NCI-H748 treated with DMSO at 0.1 percent for 48 hours (cell line): ENCODE measurements at places on chromosomes 2 and 18.

- no peak for DNase-seq
Observed at GRCh38 chr2:191128172-191128910, 22.5 kb downstream of the STAT4 start.

DNA sequence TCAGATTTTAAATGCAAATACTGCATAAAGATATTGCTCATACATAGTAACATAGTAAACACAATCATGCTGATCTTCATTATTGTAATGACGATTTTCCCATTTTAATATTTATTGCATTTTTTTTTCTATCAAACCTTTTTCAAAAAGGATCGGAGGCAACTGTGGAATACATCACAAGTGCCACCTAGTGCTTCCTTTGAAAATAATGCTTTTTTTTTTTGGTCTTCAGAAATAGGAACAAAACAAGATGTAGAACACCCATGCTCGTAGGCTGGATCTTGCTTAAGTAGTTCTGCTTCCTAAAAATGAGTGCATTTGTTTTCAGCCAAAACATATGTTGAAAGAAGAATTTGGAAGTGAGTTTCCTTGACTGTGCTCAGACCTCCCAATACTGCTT lies 35.7 kb upstream of the GPR155 start:
- no peak for DNase-seq

- no peak for DNase-seq
Observed at GRCh38 chr2:148578493-148578884, 66.1 kb upstream of the EPC2 start.

DNA sequence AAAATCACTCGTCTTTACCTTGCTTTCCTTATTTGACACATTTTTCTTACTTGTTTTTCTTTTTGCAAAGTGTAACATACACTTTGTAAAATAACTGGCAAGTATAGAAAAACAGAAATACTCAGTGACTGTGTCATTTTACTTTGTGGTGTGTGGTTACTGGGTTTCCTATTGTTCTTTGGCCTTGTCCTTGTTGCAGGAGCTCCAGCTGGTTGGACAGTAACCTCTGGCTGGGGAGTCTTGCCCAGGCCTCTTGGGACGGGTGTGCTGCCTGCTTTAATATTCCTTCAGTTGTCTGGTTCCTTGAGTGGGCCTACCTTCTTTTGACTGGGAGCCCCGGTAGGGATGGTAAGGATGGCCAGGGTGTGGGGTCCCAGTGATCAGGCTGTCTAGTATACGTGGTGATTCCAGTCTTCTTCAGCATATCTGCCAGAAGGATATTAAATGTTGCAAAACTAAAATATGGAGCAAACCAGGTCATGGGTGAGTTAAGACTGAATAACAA lies 53.8 kb downstream of the RNF144A start:
- DNase-seq = no peak

GRCh38 chr2:199983534-199983933 lies 28.2 kb downstream of the MAIP1 start:
- no peak for DNase-seq

- DNase-seq = no peak
Observed at GRCh38 chr2:126650994-126651393, 5.0 kb upstream of the GYPC start.

- DNase-seq = no peak
Observed at GRCh38 chr18:10205151-10205550, 249.3 kb upstream of the APCDD1 start.

GRCh38 chr2:190149908-190150307 lies 87.4 kb upstream of the MSTN start:
- no peak for DNase-seq

DNA sequence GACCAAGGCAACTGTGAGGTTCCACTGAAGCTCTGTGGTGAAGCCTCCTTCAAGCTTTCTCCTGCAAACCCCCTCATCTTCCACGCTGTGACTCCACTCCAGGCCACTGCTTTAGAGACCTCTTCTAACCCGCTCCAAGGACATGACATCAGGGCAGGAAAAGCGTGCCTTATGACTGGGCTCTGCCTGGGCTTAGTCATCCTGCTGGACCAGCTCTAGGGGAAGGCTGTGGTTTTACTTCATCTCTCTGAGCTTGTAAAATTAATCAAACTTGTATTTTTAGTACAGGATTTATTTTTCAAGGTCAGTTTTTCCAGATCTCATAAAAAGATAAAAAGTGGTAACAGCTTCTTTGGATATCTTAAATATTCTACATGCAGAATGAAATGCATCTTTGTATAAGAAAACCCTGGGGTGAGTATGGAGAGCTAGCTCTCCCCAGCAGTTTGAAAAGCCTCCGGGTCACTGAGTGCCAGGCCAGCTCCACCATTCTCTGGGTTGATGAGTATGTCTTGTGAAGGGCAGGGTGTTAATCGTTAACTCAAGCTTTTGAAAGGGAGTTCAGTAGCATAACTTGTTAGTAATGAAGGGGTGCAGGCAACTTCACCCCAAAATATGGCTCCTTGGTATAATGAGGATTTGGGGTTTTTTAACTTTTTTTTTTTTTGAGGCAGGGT lies 33.1 kb upstream of the YPEL5 start:
- DNase-seq = no peak

GRCh38 chr2:73069855-73070642 lies 1.5 kb downstream of the SFXN5 start:
- no peak for DNase-seq

DNA sequence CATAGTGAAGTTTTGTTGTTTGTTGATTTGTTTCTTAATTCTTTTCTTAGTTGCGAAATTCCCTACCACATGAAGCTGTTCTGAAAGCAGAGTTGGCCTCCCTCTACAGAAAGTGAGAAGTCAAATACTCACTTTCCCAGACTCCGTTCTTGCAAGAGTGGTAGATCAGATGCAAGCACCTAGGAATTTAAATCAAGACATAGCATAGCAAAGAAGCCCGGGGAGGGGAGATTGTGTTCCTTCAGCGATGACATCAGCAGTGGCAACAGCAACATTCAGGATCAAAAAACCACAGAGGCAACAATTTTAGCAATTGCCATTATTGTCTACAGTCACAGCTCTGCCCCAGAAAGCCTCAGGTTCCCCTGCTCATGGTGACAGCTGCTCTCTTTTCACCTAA lies 580.0 kb downstream of the RNF144A start:
- no peak for DNase-seq

GRCh38 chr2:158403237-158403636 lies 53.3 kb downstream of the CCDC148 start:
- no peak for DNase-seq

GRCh38 chr2:190517468-190517867 lies 17.1 kb downstream of the NEMP2 start:
- no peak for DNase-seq

GRCh38 chr2:85846411-85846810 lies 42.4 kb downstream of the ST3GAL5 start:
- DNase-seq = no peak

DNA sequence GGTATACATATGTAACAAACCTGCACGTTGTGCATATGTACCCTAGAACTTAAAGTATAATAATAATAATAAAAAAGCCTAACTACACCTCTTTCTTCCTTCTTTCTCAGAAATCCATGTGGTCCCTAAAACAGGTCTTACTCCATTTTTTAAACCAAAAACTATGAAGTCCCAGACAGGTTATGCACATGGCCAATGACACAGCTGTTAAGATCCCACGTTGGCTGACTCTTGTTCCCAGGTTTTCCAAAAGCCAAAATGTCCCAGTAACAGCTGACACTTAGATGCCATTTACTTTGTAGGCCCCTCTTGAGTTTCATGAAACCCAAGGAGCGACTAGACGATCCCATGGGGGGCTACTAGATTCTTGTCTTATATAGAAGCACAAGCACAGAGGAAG lies 97.0 kb downstream of the KCNF1 start:
- no peak for DNase-seq

GRCh38 chr18:57764995-57765394 lies 38.1 kb downstream of the ATP8B1 start:
- DNase-seq = no peak

DNA sequence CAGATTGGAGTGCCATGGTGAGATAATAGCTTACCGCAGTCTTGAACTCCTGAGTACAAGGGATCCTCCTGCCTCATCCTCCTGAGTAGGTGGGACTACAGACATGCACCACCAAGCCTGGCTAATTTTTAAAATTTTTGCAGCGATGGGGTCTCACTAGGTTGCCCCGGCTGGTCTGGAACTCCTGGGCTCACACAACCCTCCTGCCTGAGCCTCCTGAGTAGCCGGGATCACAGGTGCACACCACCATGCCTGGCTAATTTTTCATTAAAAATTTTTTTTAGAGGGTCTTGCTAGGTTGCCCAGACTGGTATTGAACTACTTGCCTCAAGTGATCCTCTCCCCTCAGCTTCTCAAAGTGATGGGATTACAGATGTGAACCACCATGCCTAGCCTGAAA lies 27.8 kb downstream of the RAB31 start:
- no peak for DNase-seq

GRCh38 chr2:207157731-207158130 lies 8.0 kb downstream of the KLF7 start:
- no peak for DNase-seq

GRCh38 chr2:142724186-142724585 lies 153.3 kb upstream of the KYNU start:
- no peak for DNase-seq

- DNase-seq = no peak
Observed at GRCh38 chr2:216754336-216754735, 59.0 kb upstream of the IGFBP5 start.

GRCh38 chr2:37361216-37361815 lies 16.9 kb downstream of the QPCT start:
- DNase-seq = no peak

GRCh38 chr18:12744103-12744502 lies 41.3 kb downstream of the PSMG2 start:
- DNase-seq = peak; percentile 35

- DNase-seq = no peak
Observed at GRCh38 chr2:16729335-16729734, 63.7 kb upstream of the CYRIA start.

- DNase-seq = no peak
Observed at GRCh38 chr18:35397976-35398375, 20.8 kb upstream of the ZNF396 start.

DNA sequence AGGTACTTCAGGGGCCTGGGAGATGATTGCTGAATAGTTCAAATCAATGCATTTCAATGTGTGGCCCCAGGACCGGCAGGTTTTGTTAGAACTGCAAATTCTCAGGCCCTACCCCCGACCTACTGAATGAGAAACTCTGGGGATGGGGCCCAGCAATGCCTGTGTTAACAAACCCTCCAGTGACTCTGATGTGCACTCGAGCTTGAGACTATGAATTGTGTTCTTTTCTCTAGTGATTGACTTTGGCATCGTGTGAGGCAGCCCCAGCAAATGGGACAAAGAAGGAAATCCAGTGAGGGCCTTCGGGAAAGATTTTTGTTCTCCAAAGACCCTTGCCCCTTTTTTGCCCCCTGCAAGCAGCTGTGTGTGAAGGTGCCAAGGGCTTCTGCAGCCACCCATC lies 22.4 kb downstream of the ALK start:
- DNase-seq = no peak

DNA sequence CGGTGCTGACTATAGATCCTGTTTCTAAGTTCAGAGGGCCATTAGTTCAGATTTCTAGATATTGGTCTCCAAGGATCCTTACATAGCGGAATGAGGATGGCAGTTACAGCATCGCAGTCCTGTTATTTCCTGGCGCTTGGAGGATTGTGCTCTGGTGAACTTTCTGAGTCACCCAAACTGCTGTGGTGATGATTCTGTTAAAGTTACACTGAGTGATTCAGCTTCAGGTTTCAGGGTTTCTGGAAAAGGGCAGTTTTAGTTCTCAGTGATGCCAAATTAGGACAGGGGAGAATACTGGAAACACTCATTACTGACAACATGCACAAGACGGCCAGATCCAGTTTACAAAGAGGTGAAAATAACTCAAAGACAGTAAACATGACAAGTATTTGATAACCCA lies 52.1 kb upstream of the ANKRD62 start:
- DNase-seq = no peak

DNA sequence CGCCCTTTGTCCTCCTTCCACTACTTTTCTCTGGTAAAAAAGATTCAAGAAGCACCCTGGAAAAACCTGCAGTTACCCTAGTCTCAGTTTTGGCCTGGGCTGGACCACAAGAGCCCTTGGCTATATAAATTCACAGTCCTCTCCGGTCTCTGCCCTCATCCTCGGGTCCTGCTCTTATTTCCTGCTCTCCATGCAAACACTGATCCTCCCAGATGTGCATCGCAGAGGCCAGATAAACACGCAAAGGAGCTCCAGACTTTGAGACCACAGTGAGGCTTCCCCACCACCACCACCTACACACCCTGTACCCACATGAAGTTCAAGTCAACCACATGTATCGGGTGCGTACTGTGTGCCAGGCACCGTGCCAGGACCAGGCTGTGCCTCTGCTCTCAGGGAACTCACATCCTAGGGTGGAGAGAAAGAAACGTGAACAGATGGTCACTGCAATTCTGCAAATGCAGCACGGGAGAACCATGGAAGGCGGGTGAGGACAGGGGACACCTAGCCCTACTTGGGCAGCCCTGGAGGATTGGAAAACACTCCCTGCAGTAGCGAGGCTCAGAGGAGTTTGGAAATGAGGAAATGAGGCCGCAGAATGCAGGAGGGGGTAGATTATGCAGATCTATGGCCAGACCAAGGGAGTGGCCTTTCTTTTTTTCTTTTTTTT lies 7.4 kb downstream of the CTDSP1 start:
- DNase-seq = peak; percentile 41

DNA sequence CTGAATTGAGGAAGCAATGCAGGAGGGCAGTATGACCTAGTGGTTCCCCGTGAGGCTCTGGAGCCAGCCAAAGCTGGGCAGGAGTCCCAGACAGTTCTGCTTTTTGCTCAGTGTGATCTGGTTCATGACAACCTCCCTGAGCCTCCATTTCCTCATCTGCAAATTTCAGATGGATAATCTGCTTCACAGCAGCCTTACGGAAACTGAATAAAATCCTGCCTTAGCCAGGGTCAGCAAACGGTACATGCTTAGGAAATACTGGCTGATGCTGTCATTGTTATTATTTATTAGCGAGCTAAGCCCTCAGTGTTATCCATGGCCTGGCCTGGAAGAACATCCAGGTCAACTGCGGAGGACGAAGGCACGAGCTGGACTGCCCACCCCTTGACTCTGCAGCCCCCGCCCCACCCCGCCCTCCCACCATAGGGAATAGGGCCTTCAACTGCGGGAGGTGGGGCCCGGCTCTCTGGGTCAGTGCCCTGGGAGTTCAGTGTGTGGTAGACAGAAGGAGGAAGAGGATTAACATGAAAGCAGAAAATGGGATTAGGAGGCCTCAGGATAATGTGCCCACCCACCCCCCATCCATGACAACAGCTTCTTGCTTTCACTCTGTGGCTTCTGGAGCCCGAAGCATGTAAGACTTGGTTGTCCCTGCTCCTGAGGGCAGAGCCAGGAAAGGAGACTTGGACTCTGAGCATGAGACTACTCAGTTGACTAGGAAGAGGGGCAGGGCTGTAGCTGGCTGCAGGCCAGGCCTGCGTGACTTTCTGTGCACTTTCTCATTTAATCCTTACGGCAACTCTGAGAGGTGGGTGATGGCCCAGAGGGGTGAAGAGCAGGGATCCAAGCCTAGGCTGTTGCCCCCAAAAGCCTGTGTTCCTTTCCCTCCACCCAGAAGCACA lies 13.1 kb downstream of the PKDCC start:
- DNase-seq = no peak
